Tongue (tissue), 3 donors: ENCODE measurements at places on chromosomes 13 and 19. TPM values are rescaled to one million over a fixed set of nuclear protein-coding genes. Genes with fewer than 3 reads are reported as not detected.
A peak's percentile ranks its signal among the peaks of the same experiment; 100 is the strongest.

GRCh38 chr19:58529405-58529804 is 9.8 kb upstream of the ZBTB45 start:
- no peak for DNase-seq

DNA sequence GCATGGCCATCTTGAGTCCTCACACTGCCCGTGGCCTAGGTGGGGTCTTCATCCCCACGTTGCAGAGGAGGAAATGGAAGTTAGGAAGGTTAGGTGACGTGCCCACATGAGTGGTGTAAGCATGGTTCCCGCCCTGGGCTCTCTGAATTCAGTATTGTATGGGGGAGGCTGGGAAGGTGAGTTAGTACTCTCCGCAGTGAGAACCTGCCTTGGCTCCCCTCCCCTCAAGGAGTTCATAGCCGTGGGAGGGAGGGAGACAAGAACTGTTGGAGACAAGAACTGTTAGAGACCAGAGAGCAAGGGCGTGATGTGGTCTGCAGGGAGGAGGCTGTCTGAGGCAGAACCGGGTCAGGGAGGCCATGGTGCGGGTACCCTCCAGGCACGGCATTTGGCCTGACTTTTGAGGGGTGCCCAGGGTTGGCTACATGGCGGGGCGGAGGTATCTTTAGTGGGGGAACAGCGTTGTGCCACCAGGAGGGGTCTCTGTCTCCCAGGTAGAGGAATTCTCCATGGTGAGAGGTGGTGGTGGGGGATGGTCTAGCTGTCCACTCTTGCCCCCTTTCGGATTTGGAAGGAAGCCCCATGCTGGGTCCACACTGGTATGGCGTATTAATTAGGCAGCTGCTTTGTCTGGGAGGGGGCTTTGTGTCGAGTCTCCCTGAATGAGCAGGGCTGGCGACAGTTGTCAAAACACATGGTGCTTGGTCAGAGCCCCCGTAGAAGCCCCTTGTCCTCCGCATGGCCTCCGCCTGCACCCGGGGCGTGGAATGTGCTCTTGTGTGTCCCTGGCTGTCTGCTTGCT is 45.8 kb downstream of the CAPN12 start:
- DNase-seq, result peak; percentile 76

DNA sequence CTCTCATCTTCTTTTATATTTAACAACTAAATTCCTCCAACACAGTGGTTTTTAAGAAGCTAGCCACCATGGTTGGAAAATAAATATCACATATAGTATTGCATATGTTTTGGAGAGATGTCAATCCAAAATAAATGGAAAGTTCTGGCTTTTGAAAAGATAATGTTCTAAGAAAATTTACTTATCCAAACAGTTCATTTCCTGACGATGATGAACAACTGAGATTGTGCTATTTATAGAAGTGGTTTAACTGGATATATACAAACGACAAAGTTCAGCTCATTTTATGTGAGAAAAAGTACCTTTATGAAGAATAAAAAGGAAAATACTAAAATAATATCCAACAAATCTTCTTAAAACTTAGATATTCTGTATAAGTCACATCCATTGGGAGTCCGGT is 174.7 kb downstream of the MZT1 start:
- DNase-seq, result no peak

- no peak for DNase-seq
These were observed 47.6 kb downstream of the CEP89 start for GRCh38 chr19:32924200-32924599.

GRCh38 chr19:45643927-45644771 is 5.0 kb upstream of the EML2 start:
- DNase-seq, result no peak

GRCh38 chr19:17088552-17088951 is 13.0 kb downstream of the MYO9B start:
- no peak for DNase-seq

Gene CNFN
- 1.6 TPM for total RNA-seq

Gene SCAF1
- total RNA-seq, result 19.5 TPM

GRCh38 chr13:63628310-63628709 is 2212.7 kb upstream of the PCDH20 start:
- DNase-seq, result no peak

DNA sequence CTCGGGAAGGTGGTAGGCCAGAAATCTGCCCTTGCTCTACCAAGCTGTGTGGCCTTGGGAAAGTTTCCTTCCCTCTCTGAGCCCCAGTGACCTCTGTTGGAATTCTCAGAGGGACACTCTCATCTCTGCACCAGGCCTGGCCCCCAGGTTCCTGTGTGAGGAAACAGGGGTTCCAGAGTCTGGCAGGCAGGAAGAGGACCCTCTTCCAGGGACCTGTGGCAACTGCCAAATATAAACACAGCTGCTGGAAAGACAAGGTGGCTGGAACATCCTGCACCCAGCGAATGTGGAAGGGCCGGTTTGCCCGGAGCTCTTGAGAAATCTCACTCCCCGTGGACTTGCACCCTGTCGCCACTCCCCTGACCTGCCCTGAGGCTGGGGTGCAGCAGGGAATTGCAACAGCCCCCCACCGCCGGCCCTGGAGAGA is 52.8 kb downstream of the GADD45B start:
- DNase-seq, result no peak

Gene TNNI3
- total RNA-seq, result 1.7 TPM
